NCI-H526 (cell line): ENCODE measurements at places on chromosomes 6 and 20.

GRCh38 chr20:33568378-33568777 is 78.5 kb downstream of the CBFA2T2 start:
- DNase-seq: peak; percentile 86

GRCh38 chr20:64205611-64206026 is 41.4 kb downstream of the MYT1 start:
- DNase-seq: no peak

DNA sequence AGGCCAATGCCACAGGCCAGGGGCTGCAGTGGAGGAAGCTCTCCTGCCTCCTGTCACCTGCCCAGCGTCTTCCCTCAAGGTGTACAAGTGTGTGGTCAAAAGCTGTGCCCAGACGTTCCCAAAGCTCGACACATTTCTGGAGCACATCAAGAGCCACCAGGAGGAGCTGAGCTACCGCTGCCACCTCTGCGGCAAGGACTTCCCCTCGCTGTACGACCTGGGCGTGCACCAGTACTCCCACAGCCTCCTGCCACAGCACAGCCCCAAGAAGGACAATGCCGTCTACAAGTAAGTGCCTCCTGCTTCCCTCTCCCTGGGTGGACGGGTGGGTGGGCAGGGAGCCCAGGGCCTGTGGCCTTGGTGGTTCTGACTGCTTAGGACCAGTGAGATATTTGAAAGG is 38.2 kb downstream of the ZNF341 start:
- DNase-seq: no peak

DNA sequence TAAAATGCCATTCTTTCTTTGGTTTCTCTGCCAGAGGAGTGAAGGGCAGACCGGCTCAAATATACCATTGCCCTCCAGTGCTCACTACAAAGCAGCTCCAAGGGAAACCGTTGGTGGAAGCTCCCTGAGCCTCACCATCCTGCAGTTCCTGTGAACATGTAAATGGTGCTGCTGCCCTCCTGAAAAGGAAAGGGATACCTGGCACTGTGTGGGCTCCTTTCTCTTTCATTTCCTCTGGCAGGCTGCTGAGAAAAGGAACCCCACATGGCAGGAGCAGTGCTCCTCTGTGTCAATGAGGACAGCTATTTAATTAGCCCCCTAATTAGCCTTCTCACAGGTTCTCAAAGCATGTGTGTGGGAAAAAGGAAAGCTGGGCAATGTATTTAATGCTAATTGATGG is 142.5 kb downstream of the KLHL32 start:
- no peak for DNase-seq

GRCh38 chr20:4875578-4876067 is 125.7 kb downstream of the SLC23A2 start:
- peak; percentile 31 for DNase-seq

- peak; percentile 98 for DNase-seq
Measured at GRCh38 chr6:21589352-21590345, 3.9 kb upstream of the SOX4 start.

DNA sequence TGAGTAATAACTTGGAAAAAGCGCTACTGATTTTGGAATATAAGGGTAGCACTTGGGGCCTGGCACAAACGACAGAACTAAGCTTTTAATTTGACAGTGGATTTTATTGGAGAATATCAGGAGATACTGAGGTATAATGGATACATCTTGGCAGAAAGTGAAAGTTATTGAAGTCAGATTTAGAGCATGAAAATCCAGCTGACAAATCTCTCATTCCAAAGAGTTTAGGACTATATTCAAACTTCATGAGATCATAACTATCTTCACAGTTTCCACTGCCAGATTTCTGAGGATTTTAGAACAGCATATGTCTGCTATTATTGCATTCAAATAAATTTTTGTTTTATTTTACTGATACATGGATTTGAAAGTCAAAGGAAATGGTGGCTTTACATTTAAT is 132.3 kb upstream of the THEMIS start:
- no peak for DNase-seq

DNA sequence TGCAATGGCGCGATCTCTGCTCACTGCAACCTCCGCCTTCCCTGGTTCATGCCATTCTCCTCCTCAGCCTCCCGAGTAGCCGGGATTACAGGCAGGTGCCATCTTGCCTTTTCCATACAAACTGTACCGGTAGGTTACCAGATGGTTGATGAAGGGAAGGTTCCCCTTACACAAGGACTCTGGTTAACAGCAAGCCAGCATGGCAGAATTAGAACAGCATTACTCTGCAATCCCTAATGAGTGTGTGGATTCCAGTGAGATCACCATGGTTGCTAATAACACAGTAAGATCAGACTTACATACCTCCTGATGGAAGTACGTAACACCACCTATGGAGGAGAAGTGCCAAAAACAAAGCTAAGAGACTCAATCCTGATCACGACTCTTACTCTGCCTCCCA is 51.7 kb downstream of the TTI1 start:
- no peak for DNase-seq

DNA sequence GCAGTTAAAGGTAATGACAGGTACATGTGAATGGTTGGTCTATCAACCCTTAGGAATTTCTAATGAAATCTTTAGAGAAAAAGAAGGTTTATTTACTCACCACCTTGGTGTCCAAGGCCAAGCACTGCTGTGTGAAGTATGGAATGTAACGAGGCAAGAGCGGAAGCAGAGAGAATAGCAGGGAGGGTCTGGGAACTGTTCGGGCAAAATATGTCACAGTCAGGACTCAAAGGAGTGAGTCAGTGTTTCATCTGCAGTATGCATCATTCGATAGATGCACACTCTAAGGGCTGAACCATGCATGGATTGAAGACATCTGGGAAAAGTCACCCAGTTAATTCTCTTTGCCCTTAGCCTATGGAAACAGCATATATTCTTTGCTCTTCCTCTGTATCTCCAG is 33.2 kb downstream of the ADGRF5 start:
- DNase-seq: no peak

GRCh38 chr20:36439040-36439730 is 102.1 kb upstream of the MYL9 start:
- DNase-seq: peak; percentile 80

- peak; percentile 15 for DNase-seq
Measured at GRCh38 chr6:43457643-43458042, 2.3 kb upstream of the DLK2 start.

GRCh38 chr20:57198132-57199072 is 68.0 kb downstream of the BMP7 start:
- no peak for DNase-seq

DNA sequence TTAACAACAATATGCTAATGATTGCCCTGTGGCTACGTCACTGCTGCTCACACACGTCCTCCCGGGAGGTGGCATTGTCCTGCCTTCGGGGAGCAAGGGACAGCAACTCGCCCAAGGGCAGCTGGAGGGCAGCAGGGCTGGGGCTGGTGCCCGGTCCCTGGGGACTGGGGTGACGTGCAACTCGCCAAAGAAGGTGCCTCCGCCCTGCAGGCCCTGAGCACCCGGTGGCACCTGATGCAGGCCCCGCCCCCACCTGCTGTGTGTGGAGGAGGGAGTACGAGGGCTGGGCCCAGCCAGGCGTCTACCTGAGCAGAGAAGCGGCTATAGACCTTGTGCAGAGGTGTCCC is 64.8 kb upstream of the SLCO4A1 start:
- DNase-seq: peak; percentile 34

- peak; percentile 63 for DNase-seq
Measured at GRCh38 chr20:47352332-47353238, 3.9 kb downstream of the ZMYND8 start.

GRCh38 chr6:101454106-101454676 is 60.7 kb downstream of the GRIK2 start:
- no peak for DNase-seq

GRCh38 chr20:9458138-9458796 is 56.1 kb upstream of the LAMP5 start:
- DNase-seq: peak; percentile 37

DNA sequence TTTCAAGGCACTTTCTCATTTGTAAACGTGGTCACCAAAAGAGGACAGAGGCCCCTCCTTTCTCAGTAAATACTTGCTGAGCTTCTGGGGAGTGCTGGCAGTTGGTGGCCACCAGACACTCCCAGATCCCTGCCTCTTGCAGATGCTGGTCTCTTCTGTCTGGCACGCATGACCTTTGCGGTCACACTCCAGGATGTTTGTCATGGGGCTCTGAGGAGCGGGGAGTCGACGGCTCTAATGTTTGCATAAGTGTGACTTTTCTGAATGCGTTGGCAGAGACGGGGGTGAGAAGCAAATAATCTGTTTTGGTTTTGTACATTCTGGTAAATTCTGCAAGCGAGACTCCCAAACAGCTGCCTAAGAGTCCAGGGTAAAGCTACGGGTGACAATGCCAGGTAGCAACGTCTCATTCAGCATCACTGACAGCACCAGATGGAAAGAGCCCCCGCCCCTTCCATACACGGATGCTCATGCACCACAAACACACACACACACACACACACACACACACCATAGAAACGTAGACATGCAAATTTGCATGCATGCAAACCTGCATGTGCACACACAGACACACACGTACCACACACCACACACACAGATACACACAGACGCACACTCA is 101.1 kb downstream of the YTHDF1 start:
- no peak for DNase-seq
